ENCODE measurements at places on chromosomes 12 and 14. TPM values are rescaled to one million over a fixed set of nuclear protein-coding genes. Genes with fewer than 3 reads are reported as not detected.

The ATF1 gene
- total RNA-seq, result 53.0 TPM

The ARHGEF40 gene
- 0.09 TPM for total RNA-seq

The DNAI7 gene
- total RNA-seq, result not detected

- no peak overlapping the region for H3K27ac ChIP-seq
- peaks cover 6% of the 10 kb centered on the region for H3K4me1 ChIP-seq
- no peak overlapping the region for H3K4me3 ChIP-seq
- H3K27me3 ChIP-seq, result no peaks in the 10 kb centered on the region
- peaks cover 34% of the 10 kb centered on the region for H3K36me3 ChIP-seq
Observed at GRCh38 chr12:1197264-1198018, 206.4 kb downstream of the ERC1 start.

DNA sequence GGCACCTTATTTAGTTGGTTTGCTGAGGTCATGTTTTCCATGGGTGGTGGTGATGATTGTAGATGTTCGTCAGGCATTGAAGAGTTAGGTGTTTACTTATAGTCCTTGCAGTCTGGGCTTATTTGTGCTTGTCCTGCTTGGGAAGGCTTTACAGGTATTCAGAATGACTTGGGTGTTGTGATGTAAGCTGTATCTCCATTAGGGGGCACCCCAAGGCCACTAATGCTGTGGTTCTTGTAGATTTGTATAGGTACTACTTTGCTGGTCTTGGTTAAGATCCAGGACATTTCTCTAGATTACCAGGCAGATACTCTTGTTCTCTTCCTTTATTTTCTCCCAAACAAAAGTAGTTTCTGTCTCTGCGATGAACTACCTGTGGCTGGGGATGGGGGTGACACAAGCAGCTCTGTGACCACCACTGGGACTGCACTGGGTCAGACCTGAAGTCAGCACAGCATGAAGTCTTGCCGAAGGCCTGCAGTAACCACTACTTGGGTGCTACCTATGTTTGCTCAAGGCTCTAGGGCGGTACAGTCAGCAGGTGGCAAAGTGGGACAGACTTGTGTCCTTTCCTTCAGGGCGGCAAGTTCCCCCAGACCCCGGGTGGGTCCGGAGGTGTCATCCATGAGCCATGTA, 35.8 kb upstream of the FBXO33 start:
- H3K36me3 ChIP-seq, result no peaks in the 10 kb centered on the region
- peak; percentile 59 for DNase-seq
- H3K27ac ChIP-seq, result no peak overlapping the region
- peaks cover 6% of the 10 kb centered on the region for H3K27me3 ChIP-seq

GRCh38 chr12:2642896-2643425, 151.8 kb upstream of the FKBP4 start:
- peaks cover 20% of the 10 kb centered on the region for H3K27me3 ChIP-seq
- no peaks in the 10 kb centered on the region for H3K36me3 ChIP-seq
- no peak for DNase-seq
- H3K4me1 ChIP-seq, result peaks cover 25% of the 10 kb centered on the region

DNA sequence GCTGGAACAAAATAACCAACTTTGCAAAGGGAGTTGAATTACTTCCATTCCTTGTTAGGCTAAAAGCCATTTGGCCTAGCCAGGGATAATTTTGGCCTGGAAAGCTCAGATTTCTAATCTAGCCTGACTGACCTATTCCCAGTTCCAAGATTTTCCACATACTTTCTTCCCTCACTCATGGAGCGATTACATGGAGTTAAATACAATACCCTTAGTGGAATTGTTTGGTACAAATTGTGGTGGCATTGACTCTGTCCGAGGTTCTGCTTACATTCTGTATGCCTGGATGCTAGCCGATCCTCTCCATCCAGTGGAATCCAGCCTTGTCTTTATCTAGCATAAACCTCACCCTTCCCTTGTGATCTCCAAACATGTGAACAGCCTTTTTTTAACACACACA, 965.1 kb downstream of the DIO2 start:
- no peak overlapping the region for H3K4me3 ChIP-seq
- H3K4me1 ChIP-seq, result no peaks in the 10 kb centered on the region
- no peak for DNase-seq

- no peaks in the 10 kb centered on the region for H3K27me3 ChIP-seq
- H3K4me1 ChIP-seq, result no peaks in the 10 kb centered on the region
- no peak for DNase-seq
- H3K27ac ChIP-seq, result no peak overlapping the region
- no peak overlapping the region for H3K4me3 ChIP-seq
Observed at GRCh38 chr12:87925021-87925420, 104.2 kb downstream of the C12orf50 start.

GRCh38 chr14:54673193-54674045, 106.5 kb downstream of the SAMD4A start:
- H3K36me3 ChIP-seq, result no peaks in the 10 kb centered on the region
- H3K4me3 ChIP-seq, result no peak overlapping the region
- DNase-seq, result no peak
- H3K27ac ChIP-seq, result no peak overlapping the region

DNA sequence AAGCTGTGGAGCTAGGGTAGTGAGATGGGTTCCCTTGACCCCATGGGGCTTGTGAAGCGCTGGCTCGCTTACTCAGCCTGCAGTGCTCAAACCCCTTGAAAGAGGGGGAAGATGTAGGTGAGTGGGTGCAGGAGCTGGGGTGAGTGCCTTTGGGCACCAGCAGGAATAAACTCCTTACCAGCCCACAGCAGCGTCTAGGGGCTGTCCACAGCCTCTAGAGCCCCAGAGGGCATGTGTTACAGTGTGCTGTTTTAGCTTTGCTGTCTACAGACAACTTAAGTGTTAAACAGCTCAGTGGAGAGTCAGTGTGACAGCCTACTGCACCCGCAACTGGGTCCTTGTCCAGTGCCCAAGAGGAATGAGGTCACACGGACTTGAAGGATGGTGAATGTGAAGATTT, 48.0 kb downstream of the TSPAN8 start:
- H3K4me3 ChIP-seq, result no peak overlapping the region
- H3K27me3 ChIP-seq, result no peaks in the 10 kb centered on the region
- DNase-seq, result no peak
- no peaks in the 10 kb centered on the region for H3K4me1 ChIP-seq
- no peak overlapping the region for H3K27ac ChIP-seq
- no peaks in the 10 kb centered on the region for H3K36me3 ChIP-seq

GRCh38 chr12:132907216-132907615, 19.8 kb upstream of the CHFR start:
- H3K36me3 ChIP-seq, result peaks cover 12% of the 10 kb centered on the region
- DNase-seq, result no peak
- peaks cover 18% of the 10 kb centered on the region for H3K4me1 ChIP-seq

- no peak overlapping the region for H3K4me3 ChIP-seq
- H3K27ac ChIP-seq, result no peak overlapping the region
- no peak for DNase-seq
- H3K27me3 ChIP-seq, result no peaks in the 10 kb centered on the region
- H3K36me3 ChIP-seq, result peaks cover 12% of the 10 kb centered on the region
Observed at GRCh38 chr14:70987041-70987440, 79.8 kb downstream of the PCNX1 start.

- H3K36me3 ChIP-seq, result peaks cover 9% of the 10 kb centered on the region
- no peak for DNase-seq
- H3K27ac ChIP-seq, result peak overlapping the region; percentile 76
- H3K4me3 ChIP-seq, result peak overlapping the region; percentile 83
Observed at GRCh38 chr14:91837076-91837475, 30.3 kb downstream of the TC2N start.

Measured in activated CD4-positive, alpha-beta T cell treated with anti-CD3 and anti-CD28 coated beads for 36 hours (primary cell).